Stimulated activated naive CD4-positive, alpha-beta T cell (primary cell): ENCODE measurements at places on chromosomes 16 and 17.

DNA sequence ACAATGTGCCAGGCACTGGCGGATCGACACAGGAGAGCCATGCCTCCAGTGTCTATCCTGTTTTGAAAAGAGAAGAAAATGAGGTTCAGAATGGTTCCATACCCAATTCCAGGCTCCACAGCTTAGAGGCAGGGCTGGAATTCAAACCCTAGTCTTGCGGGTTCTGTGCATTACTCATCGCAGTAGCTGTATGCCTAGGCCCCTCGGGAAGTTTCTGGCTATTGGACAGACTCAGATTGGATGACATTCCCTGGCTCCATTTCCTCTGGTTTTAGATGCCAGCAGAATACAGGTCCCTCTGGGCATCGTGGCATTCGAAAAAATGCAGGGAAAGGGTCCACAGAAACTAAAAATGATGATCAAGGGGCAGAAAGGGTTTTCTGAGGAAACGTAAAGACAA, 184.7 kb downstream of the COPRS start:
- no peak for DNase-seq

GRCh38 chr17:41811549-41812380, at the start of gene P3H4:
P3H4 (minus strand) TSS chr17:41811949; CDS start chr17:41811915, 34 bp downstream.
- DNase-seq = peak; percentile 68

GRCh38 chr17:75535119-75535537, 9.6 kb downstream of the LLGL2 start:
- DNase-seq = peak; percentile 47

DNA sequence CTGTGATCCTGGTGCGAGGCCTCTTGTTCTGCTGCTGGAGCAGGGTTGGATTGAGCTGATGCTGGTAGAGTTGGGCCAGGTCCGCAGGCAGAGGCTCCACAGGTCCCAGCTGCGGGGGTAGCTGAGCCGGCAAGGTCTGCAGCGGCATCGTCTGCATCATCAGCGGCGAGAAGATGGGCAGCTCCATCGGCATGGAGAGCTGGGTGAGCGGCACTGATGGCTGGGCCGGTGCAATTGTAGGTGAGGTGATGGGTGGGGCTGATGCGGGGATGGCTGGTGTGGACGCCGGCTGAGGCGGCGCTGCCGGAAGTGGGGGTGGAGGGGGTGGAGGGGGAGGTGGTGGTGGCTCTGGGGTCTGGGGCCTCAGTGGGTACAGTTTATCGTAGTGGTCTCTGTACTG, 251.7 kb downstream of the ZFHX3 start:
- no peak for DNase-seq

- DNase-seq = no peak
Measured at GRCh38 chr17:77083531-77083930, 57.2 kb upstream of the SEC14L1 start.

- peak; percentile 39 for DNase-seq
Measured at GRCh38 chr17:57747221-57748017, 2.3 kb upstream of the CCDC182 start.

DNA sequence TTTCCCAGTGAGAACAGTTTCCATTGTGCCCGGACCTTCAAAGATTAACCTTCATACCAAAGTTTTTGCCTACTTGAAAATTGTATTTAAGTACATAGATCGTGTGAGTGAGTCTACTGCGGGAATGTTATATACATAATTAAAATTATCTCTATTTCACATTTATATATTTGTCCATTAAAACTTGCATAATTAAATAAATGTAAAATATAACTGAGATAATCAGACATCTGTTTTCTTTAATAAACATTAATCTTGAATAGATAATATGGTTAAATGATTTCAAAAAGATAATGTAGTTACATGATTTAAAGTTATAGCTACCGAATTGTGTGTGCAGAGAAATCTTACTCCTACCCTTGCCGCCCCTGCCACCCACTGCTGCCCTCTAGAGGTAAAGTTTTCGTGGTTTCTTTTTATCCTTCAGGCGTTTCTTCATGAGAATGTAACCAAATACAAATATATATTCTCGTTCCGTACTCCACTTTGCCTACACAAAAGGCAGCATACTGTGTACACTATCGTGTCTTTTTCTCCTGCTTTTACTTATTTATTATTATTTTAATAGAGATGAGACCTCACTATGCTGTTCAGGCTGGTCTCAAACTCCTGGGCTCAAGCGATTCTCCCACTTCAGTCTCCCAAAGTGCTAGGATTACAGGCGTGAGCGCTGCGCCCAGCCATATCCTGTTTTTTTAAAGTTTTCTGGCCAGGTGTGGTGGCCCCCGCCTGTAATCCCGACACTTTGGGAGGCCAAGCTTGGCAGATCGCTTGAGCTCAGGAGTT, 35.6 kb downstream of the RPA1 start:
- no peak for DNase-seq

GRCh38 chr17:19800571-19800970, 52.5 kb upstream of the ALDH3A1 start:
- DNase-seq = no peak

GRCh38 chr17:57455063-57455914, 199.0 kb downstream of the MSI2 start:
- DNase-seq = peak; percentile 20

DNA sequence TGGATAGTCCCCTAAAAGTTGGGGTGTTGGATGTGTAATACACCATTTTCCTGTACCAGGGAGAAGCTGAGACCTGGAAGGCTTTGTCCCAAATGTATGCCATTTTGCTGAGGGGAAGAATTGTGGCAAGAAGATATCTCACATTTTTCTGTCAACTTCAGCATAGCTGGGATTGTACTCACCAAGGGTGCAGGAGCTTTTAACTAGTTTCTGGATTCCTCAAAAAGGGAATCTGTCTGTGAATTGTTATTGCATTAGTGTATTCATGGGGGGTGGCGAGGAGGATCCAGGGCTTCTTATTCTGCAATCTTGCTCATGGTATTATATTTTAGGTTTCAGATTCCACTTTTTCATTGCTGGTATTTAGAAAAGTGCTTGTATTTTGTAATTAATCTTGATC, 208.2 kb upstream of the MYOCD start:
- DNase-seq = no peak

- DNase-seq = no peak
Measured at GRCh38 chr17:75390982-75391381, 14.5 kb downstream of the GRB2 start.

DNA sequence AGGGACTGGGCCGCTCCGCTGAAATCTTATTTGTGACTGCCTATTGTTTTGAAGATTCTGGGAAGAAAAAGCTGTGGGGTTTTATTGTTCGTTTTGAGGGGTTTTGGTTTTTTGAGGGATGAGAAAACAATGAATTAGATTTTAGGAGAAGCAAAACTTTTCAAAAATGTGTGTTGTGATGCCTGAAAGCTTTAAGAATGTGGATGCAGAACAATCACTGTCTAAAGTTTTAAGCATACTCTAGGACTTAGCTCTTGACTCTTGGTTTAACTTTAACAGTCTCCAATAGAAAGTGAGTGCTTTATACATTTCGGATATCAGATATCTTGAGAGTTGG, 899 bp downstream of the CFAP52 start:
- DNase-seq = peak; percentile 10

- no peak for DNase-seq
Measured at GRCh38 chr17:509316-509715, 156.7 kb upstream of the RPH3AL start.

DNA sequence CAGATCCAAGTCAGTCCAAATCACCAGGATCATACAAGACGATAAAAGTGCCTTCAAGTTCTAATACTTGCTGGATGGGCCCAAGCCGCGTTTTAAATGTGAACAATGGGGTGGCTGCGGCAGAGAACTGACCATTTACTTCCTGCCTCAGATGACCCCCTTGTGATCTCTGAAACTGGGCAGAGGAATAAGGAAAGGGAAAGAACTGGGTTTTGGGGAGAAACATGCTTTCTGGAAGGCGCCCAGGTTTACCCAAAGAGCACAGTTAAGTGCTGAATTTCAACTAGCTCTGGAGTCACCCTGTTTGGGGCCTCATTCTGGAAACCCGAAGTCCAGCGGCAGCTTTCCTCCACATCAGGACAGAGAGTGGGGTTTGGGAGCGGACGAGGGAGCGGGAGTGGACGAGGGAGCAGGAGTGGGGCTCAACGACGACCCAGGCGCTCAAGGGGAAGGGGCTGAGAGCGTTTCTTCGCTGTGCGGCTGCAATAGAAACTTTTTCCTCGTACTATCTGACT, 1.6 kb downstream of the FAM20A start:
- no peak for DNase-seq

- DNase-seq = peak; percentile 44
Measured at GRCh38 chr16:74700116-74700437, 585 bp downstream of the MLKL start.

DNA sequence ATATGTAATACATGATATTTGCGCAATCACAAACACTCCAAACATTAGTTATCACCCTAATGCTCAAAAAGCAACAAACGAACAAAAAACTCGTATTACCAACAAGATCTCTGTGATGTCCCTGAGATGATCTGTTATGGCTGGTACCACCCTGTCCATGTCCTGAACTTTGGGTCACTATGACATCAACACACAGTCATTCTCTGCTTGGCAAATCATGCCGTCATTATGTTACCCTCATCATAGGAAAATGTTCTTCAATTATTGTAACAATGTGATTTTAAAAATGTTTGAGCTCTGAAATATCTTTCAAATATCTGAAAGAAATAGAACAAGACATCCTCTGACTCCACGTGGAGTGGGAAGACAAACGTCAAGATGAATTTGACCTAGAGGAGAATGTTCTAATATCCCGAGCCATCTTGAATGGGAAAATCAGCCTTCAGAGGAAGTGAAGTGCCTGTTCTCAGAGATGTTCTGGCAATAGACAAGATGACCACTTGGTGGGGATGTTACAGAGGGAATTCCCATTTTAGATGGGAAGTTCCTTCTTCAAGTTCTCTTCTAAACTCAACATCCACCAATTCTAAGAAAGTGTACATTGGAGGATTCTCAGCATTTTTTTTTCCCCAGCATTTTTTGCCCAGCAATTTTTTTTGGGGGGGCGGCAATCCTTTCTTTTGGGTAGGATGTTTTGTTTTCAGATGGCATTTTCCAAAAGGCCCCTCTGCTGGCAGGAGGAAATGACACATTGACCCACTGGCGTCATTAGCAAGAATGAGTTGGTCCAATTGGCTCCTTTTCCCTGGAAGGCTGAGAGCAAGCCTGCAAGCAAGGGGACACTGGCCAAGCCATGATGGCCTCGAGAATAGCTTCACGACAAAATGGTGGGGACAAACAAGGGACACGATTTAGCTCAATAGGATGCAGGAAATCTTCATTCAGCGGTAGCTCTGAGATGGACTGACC, 3.7 kb upstream of the HSD17B2 start:
- DNase-seq = peak; percentile 1

- DNase-seq = no peak
Measured at GRCh38 chr17:57940653-57941329, 14.4 kb downstream of the CUEDC1 start.

DNA sequence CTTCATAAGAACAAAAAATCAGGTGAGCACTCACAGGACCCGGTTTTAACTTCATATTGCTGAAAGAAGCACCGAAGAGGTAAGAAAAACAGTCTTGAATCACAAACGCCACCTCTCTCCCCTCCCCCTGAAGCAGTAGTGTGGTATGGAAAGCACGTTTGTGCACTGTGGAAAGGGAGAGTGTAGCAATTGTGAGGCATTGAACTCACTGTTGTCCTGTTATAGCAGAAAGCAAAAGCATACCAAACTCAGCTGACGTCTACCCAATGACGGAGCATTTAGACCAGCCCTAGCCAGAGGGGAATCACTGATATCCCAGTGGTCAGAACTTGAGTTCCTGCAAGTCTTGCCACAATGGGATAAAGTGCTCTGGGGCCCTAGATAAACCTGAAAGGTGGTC, 98.8 kb downstream of the DYNLRB2 start:
- DNase-seq = no peak

- DNase-seq = no peak
Measured at GRCh38 chr17:29344201-29344856, 45.8 kb upstream of the TAOK1 start.

GRCh38 chr16:23544436-23544835, 12.7 kb downstream of the EARS2 start:
- no peak for DNase-seq

DNA sequence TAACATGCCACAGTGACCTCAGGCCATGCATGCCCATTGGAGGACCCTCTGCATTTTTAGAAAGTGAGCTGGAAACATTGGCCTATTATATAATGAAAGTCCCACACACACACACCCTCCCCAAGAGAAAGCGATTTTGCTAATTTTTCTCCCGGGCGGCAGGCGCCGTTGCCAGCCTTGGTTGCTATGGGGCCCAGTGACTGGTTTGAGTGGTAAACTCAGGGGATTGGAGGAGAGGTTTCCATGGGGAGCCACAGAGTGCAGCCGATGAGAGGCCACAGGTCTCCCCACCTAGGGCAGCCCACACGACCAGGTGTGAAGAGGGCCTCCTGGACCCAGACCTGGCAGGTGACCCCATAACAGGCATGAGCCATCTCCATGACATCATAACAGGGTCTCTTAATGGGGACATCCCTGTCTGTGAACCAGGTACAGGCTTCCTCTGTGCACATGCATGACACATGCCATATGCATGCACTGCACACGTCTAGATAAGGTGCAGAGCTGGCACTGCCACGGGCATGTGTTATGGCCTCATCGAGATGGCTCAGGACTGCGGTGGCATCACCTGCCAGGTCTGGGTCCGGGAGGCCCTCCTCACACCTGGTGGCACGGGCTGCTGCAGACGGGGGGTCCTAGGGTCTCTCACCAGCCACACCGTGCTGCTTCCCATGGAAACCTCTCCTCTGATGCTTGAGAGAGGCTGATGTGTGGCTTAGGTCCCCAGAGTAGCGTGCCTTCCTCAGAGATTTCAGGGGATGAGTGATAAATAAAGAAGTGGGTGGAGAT, 144.1 kb downstream of the RBFOX3 start:
- no peak for DNase-seq

GRCh38 chr17:35778641-35779196, 16.7 kb downstream of the MMP28 start:
- DNase-seq = no peak

DNA sequence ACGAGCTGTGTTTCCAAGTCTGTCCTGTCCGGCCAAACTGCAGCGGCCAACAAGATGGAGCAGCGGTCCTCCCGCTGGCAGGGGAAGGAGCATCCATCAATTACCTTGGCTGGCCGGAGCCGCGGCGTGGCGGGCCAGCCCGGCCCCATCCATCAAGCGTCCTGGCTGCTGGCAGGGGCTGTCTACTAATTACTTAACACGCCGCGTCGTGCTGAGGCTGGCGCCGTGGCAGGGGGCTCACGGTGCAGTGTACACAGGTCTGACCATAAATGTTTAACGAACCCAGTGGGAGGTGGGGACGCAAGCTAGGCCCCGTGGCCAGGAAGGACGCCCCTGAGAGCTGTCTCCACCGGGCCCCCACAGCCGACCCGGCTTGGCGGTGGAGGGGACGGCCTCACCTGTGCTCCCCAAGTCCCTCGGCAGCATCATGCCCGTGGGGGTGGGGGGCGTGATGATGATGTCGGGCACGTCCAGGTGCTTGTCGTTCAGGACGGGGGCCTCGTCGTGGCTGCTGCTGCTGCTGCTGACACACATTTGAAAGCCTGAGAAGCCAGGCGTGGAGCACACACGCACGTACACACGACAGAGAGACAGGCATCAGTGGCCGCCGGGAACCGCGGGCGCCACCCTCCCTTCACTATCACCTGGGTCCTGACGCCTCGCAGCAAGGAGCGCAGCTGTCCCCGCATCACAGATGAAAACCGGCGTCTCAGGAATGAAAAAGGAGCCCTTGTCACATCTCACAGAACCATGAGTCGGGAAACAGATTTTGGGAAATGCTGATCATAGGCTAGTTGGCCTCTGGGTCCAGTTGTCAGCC, 21.2 kb upstream of the GINS2 start:
- no peak for DNase-seq

- DNase-seq = no peak
Measured at GRCh38 chr17:81228420-81228819, 5.7 kb upstream of the CEP131 start.

- no peak for DNase-seq
Measured at GRCh38 chr16:62036101-62036801, at the start of gene CDH8. CDH8 (minus strand) TSS chr16:62036438; CDS start chr16:62021403, 15,035 bp downstream.
